ENCODE measurements at places on chromosomes 16 and 17. TPM values are rescaled to one million over a fixed set of nuclear protein-coding genes. Genes with fewer than 3 reads are reported as not detected.

GRCh38 chr17:41406205-41406604 is 8.8 kb upstream of the KRT31 start:
- no peak for DNase-seq

GRCh38 chr16:11696266-11697012 is 28.2 kb downstream of the SNN start:
- no peak for DNase-seq

- no peak for DNase-seq
Observed at GRCh38 chr17:9016941-9017552, 4.3 kb upstream of the NTN1 start.

DNA sequence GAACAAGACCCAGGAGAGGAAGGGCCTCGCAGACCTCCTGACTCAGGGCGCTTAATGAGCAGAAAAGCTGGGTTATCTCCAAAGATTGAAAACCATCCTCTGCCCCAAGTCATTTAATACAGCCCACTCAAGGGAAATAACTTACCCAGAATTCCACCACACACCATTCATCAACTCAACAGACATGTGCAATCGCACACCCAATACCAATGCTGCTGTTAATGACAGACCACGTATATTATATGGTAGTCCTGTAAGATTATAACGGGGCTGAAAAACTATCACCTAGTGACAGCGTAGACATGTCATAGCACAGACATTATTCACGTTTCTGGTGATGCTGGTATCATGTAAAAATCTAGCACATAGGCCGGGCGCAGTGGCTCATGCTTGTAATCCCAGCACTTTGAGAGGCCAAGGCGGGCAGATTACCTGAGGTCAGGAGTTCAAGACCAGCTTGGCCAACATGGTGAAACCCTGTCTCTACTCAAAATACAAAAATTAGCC is 52.5 kb upstream of the HELZ start:
- no peak for DNase-seq

DNA sequence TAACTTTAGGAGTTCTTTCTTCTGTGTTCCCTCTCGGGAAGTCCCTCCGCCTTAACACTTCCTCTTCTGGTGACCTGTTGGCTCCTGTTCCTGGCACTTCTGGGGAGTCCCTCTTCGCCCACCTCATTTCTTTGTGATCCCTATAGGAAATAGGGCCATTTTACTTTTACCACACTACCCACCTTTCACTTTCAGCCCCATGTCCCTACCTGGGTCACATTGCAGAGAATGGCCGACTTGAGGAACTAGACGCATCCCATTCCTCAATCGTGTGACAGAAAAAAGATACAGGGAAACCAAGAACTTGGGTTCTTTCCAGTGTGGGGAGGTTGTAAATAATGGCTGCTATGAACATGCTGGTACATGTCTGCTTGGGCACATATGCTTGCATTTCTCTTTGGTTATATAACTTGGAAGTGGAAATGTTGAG is 6.6 kb downstream of the IL21R start:
- DNase-seq, result no peak

- DNase-seq, result no peak
Observed at GRCh38 chr17:36647636-36648035, 46.3 kb downstream of the MRM1 start.

DNA sequence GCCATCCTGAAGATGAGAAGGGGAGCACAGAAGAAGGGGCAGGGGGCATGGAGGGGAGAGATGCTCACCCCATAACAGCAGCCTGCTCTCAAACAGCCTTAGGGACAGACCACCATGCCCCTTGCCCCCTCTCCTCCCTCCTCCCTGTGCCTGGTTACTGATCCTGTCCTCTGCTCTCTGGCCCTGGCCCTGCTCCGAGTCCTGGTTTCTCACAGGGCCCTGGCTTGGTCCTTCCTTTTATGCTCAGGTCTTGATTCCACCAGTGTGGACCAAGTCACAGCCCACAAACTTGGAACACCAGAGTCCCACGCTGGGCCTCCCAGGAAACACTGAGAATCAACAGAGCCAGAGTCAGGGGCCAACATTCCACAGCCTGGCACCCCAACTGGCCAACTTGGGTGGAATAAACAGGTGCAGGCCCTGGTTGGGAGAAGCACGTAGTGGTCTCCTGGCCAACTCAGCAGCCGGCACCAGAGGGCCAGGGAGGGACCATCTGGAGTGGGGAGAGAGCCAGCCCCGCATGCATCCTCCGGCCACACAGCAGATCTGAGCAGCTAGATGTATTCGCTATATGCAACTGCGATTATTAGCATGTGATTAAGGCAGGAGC is 44.9 kb upstream of the CDC42EP4 start:
- DNase-seq, result no peak

- DNase-seq, result peak; percentile 78
Observed at GRCh38 chr17:75876190-75876937, 2.0 kb downstream of the TRIM47 start.

DNA sequence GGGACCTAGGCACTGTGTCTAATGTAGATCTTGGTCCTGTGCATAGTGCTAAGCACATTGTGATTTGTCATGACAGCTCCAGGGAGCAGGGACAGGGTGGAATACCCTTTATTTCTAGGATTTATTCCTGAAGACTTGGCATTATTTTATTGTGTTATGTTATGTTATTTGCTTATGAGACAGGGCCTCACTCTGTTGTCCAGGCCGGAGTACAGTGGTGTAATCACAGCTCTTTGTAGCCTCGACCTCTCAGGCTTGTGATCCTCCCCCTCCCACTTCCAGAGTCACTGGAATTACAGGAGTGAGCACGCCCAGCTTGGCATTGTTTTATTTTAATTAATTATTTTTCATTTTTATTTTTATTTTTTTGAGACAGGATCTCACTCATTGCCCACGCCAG is 40.5 kb upstream of the USP7 start:
- DNase-seq, result no peak

DNA sequence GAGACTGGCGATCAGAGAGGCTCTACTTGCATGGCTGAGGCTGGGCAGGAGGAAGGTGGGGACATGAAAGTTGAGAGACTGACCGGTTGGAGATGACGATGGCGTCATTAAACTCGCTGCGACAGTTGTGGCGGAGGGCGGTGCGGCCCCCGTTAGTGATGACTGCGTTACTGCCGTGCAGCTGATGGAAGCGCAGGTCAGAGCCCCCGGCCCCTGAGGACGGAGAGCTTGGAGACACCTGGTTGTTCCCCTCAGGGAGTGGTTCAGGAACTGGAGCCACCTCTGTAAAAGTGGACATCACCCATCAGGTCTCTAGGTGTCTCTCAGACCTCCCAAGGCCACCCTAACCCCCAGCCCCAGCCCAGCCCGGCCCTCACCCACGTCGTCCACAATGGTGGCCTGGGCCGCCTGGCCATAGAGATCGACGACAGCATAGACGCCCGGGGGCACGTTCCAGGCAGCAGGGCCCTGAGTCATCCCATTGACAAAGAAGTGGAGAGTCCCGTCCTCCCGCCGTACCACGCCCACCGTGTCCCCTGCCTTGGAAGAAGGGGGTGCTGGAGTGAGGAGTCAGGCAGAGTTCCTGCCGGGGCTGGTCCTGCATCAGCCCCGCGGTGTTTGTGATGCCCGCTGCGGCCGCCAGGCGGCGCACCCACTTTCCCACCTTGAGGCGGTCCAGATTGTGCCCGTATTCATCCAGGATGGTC is 5.3 kb downstream of the NEURL4 start:
- DNase-seq, result peak; percentile 59

DNA sequence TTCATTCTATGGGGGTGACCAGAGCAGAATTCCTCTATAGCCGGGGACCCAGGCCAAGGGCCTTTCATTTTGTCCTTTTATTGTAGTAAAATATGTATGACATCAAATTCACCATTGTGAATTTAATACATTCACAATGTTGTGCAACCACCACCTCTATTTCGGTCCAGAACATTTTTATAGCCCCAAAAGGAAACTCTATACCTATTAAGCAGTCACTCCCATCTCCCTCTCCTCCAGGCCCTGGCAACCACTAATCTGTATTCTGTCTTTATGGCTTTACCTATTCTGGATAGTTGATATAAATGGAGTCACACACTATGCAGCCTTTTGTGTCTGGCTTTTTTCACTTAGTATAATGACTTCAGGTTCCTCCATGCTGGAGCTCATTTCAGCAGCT is 9.7 kb upstream of the TNS4 start:
- DNase-seq, result no peak

- DNase-seq, result no peak
Observed at GRCh38 chr16:4904108-4904941, 32.6 kb downstream of the PPL start.

DNA sequence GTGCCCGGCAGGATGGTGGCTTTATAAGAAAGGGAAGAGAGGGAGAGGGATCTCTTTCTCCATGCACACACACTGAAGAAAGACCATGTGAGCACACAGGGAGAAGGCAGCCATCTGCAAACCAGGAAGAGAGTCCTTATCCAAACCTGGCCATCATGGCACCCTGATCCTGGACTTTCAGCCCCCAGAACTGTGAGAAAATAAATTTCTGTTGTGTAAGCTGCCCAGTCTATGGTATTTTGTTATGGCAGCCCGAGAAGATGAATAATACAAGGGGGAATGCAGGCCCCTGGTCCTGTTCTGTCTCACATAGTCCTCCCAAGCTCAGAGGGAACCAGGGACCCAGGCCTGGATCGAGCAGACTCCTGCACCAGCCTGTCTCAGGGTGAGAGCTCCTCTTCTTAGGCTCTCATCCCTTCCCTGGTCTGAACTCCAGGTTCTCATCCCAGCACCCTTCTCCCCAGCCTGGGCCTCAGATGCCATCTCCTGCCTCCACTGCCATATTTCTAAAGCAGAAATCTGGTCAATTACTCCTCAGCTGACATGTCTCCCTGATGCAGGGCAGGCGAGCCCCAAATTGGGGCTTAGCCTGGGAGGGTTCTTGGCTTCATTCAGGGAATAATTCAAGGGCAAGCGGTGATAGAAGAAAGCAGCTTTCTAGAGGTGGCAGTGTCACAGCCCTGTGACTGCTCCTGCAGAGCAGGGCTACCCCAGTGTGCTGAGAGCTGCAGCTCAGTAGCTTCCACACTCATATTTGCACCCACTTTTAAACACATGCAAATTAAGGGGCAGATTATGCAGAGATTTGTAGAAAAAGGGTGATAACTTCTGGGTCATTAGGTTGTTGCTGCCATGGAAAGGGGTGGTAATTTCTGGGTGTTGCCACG is 28.8 kb downstream of the IGFBP4 start:
- no peak for DNase-seq

GRCh38 chr17:61335845-61336655 is 63.6 kb upstream of the TBX2 start:
- DNase-seq, result no peak

- DNase-seq, result no peak
Observed at GRCh38 chr16:57818377-57819064, 16.2 kb upstream of the KIFC3 start.

DNA sequence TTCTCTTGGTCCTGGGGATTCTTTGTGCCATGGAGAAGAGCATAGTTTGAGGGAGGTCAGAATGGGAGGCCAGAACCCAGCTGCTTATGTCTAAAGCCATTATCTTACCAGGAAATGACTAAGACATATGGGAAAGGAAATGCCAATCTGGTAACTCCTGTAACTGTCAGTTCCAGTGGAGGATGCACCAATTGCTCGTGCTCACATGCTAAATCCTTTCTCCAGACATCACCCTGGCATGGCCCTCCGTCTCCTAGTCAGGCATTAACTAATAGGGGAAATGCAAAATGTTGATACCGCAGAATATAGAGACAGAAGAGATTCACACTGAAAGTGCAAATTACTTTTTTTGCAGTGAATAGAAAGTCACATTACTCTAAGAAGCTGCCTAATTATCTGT is 255.6 kb upstream of the HSBP1 start:
- no peak for DNase-seq

- no peak for DNase-seq
Observed at GRCh38 chr17:76685846-76686245, 24.9 kb downstream of the MXRA7 start.

- no peak for DNase-seq
Observed at GRCh38 chr16:24357511-24357910, 101.4 kb downstream of the CACNG3 start.

DNA sequence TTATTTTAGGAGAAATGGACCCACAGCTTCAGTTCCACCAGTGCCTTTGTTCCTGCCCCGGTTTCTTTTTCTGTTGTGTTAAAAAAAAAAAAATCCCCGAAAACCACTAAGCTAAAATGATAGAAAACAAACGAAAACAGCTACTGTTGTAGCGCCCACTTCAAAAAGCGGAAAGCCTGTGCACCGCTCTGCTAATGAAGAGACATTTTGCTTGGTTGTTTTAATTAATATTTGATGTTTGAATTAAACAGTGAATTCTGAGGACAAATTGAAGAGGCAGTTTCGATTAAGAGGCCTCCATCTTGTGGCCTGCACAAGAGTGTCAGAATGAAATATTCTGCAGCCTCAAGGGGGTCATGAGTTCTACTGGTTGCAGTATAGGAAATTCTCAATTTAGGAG is 186.7 kb downstream of the RPTOR start:
- DNase-seq, result peak; percentile 23

- no peak for DNase-seq
Observed at GRCh38 chr17:413016-413350, 60.4 kb upstream of the RPH3AL start.

DNA sequence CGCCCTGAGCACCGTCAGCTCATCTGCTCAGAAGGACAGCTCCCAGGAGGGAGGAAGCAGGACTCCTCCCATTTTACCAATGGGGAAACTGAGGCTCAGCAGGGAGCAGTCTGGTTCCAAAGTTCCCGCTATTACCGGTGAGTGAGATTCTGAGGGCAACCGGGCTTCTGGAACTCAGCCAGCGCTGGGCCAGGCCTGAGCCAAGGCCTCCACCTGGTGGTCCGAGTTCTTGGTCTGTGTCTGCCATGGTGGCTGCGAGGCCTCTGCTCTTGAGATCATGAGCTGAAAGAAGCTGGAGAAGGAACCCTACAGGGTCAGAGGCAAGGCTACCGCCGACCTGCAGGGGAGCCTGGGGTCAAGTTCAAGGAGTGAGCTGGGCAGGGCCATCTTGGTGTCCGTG is 110.8 kb upstream of the GSE1 start:
- no peak for DNase-seq

- no peak for DNase-seq
Observed at GRCh38 chr16:21033704-21034103, 116.9 kb downstream of the DNAH3 start.

- no peak for DNase-seq
Observed at GRCh38 chr16:87746178-87746577, 19.6 kb downstream of the KLHDC4 start.

Gene ZSCAN10
- not detected for polyA plus RNA-seq

Gene CES4A
- 4.1 TPM for polyA plus RNA-seq

Gene CD300H
- polyA plus RNA-seq, result not detected

Gene TEX19
- not detected for polyA plus RNA-seq

Gene SP2
- 3.0 TPM for polyA plus RNA-seq

Gene SPDYE4
- polyA plus RNA-seq, result not detected

Gene NUPR1
- not detected for polyA plus RNA-seq

Gene ADAMTS18
- not detected for polyA plus RNA-seq

Gene KCNAB3
- polyA plus RNA-seq, result 0.53 TPM

Gene KRT25
- polyA plus RNA-seq, result not detected

Gene PLXDC1
- 4.5 TPM for polyA plus RNA-seq

Gene CCL5
- 210 TPM for polyA plus RNA-seq

Gene AGRP
- polyA plus RNA-seq, result not detected

Gene NPIPB9
- not detected for polyA plus RNA-seq

Gene PLA2G10
- not detected for polyA plus RNA-seq

Gene IST1
- 180 TPM for polyA plus RNA-seq

Gene PPM1E
- not detected for polyA plus RNA-seq

Gene ZDHHC1
- polyA plus RNA-seq, result not detected
